ENCODE measurements at places on chromosomes 5 and 9.

GRCh38 chr5:126492939-126493338 is 69.7 kb downstream of the GRAMD2B start:
- no peak for DNase-seq

DNA sequence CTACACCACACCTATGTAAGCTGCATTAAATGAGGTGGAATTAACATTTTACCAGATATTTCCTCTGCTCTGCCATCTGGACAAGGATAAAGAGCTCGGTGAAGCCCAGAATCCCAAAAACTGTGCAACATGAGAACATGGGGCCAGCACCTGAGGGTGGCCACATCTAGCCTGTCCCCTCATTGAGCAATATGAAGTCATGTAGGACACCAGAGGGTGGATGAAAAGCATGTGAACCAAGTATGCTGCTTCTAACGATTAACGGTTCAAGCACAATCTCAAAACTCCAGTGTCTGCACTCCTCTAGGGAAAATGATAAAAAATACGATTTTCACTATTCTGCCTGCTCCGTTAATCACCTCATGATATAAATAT is 545.8 kb downstream of the EBF1 start:
- no peak for DNase-seq

DNA sequence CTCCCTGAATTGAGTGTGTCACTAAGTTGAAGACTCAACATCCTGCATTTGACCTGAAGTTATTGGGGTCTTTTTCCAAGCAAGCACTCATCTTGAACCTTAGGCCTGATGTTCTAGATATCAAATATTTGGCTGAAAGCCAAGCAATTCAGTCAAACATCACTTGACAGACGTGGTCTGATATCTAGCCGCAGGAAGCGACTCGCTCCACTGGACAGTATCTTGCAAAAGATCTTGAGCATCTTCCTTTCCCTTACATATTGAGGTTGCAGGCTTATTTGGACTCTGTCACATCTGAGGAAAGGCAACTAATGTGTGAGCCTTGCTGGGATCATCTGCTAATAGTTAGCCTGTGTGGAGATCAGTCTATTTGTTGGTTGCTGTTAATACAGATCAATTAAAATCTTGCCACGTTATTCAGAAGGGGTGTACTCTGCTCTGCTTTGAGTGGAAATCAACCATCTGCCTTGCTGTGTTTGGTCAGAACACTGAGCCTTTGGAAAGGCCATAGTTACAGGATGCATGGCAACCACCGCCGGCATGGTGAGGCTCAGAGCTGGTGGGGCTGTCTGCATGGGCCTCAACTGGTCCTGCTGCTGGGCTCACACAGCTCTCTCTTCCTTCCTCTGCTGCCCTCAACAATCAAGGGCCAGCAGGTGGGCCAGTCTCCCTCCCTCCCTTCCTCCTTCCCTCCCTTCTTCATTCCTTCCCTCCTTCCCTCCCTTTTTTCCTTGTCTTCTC is 166.9 kb upstream of the KLF9 start:
- no peak for DNase-seq

GRCh38 chr5:119694284-119694683 is 64.9 kb downstream of the FAM170A start:
- no peak for DNase-seq

GRCh38 chr5:162699361-162699760 is 631.8 kb downstream of the GABRG2 start:
- no peak for DNase-seq

All from activated CD4-positive, alpha-beta T cell treated with anti-CD3 and anti-CD28 coated beads for 48 hours (primary cell).